ENCODE measurements at places on chromosomes 2 and 18. TPM values are rescaled to one million over a fixed set of nuclear protein-coding genes. Genes with fewer than 3 reads are reported as not detected.

DNA sequence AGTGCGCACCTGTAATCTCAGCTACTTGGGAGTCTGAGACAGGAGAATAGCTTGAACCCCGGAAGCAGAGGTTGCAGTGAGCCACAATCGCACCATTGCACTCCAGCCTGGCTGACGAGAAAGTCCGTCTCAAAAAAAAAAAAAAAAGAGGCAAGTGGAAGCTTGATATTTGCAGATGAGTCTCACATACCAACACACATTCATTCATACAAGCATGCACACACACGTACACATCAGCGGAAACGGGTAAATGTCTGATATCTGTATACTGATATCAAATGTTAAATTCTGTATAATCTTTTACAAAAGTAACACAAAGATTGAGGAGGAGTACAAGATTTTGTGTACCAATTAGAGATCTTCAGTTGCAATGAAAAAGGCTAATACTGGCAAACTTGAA lies 47.8 kb upstream of the SPOPL start:
- no peak for DNase-seq
- H3K27me3 ChIP-seq, result no peaks in the 10 kb centered on the region

DNA sequence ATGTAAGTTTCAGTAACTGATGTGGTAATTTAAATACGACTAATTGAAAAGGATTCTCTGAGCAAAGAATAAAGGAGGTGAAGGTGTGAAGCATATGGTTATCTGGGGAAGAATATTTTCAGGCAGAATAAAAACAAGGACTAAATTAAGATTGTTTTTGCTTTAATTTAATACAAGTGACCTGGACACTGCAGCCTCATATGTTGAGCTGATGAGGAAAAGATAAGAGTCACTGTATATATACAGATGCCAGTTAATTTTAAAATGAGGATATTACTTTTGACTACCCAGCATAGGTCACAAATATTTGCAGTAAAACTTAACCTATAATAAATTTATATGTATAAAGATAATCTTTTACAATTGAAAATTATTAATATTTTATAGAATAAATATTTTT lies 47.8 kb upstream of the LRP1B start:
- H3K27me3 ChIP-seq, result no peaks in the 10 kb centered on the region
- H3K27ac ChIP-seq, result no peak overlapping the region
- no peak for DNase-seq
- no peaks in the 10 kb centered on the region for H3K4me1 ChIP-seq

GRCh38 chr2:136351684-136352083 lies 233.7 kb upstream of the CXCR4 start:
- no peak overlapping the region for H3K4me3 ChIP-seq
- no peaks in the 10 kb centered on the region for H3K27me3 ChIP-seq
- no peaks in the 10 kb centered on the region for H3K4me1 ChIP-seq
- DNase-seq, result no peak

DNA sequence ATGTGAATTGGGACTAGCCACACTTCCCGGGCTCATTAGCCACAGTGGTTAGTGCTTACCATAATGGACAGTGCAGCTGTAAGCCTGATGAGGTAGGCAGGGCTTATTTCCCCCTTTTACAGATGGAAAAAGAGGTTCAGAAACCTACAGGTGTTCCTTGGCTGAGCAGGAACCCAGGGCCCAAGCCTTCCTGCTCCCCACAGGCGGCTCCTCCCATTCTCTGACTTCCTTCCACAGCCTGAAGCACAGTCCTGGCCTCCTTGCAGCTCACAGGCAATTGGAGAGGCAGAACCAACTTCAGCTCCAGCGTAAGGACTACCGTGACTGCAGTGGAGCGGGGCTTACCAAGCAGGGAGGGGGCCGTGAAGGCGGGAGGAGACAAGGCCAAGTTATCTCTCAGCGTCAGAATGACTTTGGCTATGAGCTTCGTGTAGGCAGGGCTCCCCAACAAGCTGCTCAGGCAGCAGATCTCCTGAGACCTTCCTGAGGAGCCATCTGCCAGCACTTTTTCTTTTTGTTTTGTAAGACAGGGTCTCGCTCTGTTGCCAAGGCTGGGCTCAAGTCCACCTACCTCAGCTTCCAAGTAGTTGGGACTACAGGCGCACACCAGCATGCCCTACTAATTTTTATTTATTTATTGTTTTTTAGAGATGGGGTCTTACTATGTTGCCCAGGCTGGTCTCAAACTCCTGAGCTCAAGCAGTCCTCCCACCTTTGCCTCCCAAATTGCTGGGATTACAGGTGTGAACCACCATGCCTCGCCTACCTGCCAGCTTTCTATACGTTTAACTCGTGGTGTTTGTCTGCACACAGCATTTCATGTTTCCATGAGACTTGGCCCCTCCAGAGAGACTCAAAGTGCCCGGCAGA lies 34.2 kb upstream of the NT5DC4 start:
- no peaks in the 10 kb centered on the region for H3K27me3 ChIP-seq
- no peaks in the 10 kb centered on the region for H3K36me3 ChIP-seq
- H3K27ac ChIP-seq, result no peak overlapping the region
- DNase-seq, result no peak
- H3K4me1 ChIP-seq, result peaks cover 10% of the 10 kb centered on the region

- H3K27ac ChIP-seq, result no peak overlapping the region
- H3K27me3 ChIP-seq, result no peaks in the 10 kb centered on the region
- H3K4me3 ChIP-seq, result no peak overlapping the region
- no peaks in the 10 kb centered on the region for H3K36me3 ChIP-seq
These were observed 296.5 kb downstream of the NOL4 start for GRCh38 chr18:33928231-33928630.

GRCh38 chr2:18604531-18604885 lies 15.1 kb upstream of the NT5C1B start:
- no peaks in the 10 kb centered on the region for H3K4me1 ChIP-seq
- no peaks in the 10 kb centered on the region for H3K36me3 ChIP-seq
- no peak overlapping the region for H3K27ac ChIP-seq
- no peak overlapping the region for H3K4me3 ChIP-seq
- no peaks in the 10 kb centered on the region for H3K27me3 ChIP-seq

- no peak overlapping the region for H3K4me3 ChIP-seq
- no peaks in the 10 kb centered on the region for H3K27me3 ChIP-seq
- DNase-seq, result no peak
These were observed 14.8 kb downstream of the TIMM21 start for GRCh38 chr18:74163019-74163660.

DNA sequence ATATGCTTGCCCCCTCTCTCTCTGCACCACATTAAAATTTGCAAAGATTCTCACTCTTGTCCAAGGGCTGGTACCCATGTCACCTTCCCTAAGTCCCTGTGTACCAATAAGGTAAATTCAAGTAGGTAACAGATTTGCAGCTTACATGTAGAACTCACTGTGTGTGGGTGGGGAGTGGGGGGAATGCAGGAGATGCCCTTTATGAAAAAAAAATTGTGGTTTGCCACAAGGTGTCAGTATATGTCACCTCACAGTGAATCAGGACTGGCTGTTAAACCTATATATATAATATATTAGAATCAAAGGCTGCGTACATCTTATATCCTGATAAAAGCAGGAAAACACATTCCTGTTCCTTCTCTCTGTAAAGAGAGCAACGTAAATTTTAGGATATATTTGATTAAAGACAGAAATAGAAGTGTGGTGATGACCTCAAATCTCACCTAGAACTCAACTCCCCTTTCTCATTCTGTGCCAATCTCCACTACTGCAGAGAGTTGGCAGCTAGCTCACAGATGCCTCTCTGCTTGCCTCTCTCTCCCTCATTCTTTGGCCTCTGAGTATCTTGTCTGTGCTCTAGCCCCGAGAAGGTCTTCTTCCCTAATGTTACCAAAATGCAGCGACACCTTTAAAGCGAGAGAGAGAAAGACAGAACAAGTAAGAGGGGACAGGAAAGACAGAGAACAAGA lies 536 bp downstream of the XDH start:
- DNase-seq, result no peak
- H3K4me3 ChIP-seq, result no peak overlapping the region
- no peaks in the 10 kb centered on the region for H3K4me1 ChIP-seq
- no peaks in the 10 kb centered on the region for H3K36me3 ChIP-seq
- no peak overlapping the region for H3K27ac ChIP-seq
- H3K27me3 ChIP-seq, result no peaks in the 10 kb centered on the region

DNA sequence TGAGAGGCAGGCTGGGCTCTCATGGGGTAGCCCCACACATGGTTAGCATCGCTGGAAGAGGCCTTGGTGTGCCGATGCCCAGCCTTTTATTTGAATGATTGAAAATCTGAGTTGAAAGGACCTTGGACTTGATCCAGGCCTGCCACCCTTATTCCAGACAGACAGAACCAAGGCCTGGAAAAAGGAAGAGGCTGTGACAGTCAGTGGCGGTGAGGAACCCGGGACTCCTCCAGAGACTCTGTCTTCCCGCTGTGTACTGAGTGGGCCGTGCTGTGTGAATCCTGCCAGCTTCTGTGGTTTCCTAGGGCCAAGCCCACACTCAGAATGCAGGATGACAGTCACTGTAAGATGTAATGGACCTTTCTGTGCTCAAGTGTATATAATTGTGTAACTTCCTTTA lies 218.5 kb downstream of the LDLRAD4 start:
- no peak for DNase-seq
- H3K4me3 ChIP-seq, result no peak overlapping the region
- peaks cover 8% of the 10 kb centered on the region for H3K4me1 ChIP-seq
- H3K36me3 ChIP-seq, result no peaks in the 10 kb centered on the region

GRCh38 chr2:238945433-238946150 lies 97.7 kb downstream of the TWIST2 start:
- no peak overlapping the region for H3K27ac ChIP-seq
- peaks cover 3% of the 10 kb centered on the region for H3K4me1 ChIP-seq
- no peaks in the 10 kb centered on the region for H3K36me3 ChIP-seq
- no peaks in the 10 kb centered on the region for H3K27me3 ChIP-seq

DNA sequence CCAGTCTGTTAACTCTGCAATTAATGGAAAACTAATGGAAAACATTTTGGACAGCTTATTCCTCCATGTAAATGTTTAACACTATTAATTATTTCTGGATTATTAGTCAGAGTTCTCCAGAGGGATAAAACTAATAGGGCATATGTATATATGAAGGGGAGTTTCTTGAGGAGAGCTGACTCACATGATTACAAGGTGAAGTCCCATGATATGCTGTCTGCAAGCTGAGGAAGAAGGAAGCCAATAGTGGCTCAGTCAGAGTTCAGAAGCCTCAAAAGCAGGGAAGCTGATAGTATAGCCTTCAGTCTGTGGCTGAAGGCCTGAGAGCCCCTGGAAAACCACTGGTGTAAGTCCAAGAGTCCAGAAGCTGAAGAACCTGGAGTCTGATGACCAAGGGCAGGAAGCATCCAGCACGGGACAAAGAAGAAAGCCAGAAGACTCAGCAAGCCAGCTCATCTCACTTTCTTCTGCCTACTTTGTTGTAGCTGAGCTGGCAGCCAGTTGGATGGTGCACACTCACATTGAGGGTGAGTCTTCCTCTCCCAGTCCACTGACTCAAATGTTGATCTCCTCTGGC lies 136.0 kb downstream of the PTH2R start:
- no peaks in the 10 kb centered on the region for H3K36me3 ChIP-seq
- H3K27ac ChIP-seq, result no peak overlapping the region
- no peaks in the 10 kb centered on the region for H3K4me1 ChIP-seq
- H3K4me3 ChIP-seq, result no peak overlapping the region
- no peaks in the 10 kb centered on the region for H3K27me3 ChIP-seq

DNA sequence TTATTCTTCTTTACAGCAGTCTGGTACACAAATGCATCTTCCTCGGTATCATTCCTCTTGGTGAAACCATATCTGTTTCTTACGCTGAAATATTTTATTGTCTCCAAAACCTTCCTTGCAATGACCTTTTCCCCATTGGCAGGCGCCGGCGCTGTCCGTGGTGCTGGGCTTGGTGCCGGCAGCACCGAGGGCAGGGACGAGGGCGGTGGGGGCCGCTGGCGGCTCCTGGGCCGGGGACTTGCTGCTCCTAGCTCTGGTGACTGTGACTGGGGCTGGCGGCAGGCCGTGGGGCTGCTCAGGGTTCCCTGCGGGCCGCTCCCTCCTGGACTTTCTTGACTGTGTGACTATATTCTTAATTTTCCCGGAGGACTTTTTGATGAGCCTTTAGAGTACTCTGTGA lies 72.5 kb downstream of the GPR39 start:
- no peaks in the 10 kb centered on the region for H3K4me1 ChIP-seq
- no peaks in the 10 kb centered on the region for H3K27me3 ChIP-seq
- no peak overlapping the region for H3K27ac ChIP-seq
- H3K36me3 ChIP-seq, result no peaks in the 10 kb centered on the region
- DNase-seq, result no peak

DNA sequence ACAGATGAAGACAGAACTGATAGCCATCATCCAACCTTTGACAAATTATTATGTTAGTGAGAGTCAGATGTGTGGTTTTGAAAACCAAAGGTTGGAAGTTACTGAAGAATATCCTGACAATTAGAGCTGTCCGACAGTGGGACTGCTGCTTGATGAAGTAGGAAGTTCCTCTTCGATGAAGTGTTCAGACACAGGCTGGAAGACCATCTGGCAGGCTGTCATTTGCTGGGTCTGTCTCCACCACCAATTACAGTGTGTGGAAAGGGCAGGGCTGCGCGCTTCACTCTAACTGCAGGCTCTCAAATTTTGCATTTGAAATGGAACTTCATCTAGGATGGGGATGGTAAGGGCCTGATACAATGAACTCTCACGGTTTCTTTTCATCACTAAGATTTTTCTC lies 313.8 kb downstream of the PIK3C3 start:
- H3K4me1 ChIP-seq, result no peaks in the 10 kb centered on the region
- no peak for DNase-seq
- H3K36me3 ChIP-seq, result no peaks in the 10 kb centered on the region
- no peak overlapping the region for H3K4me3 ChIP-seq

- no peaks in the 10 kb centered on the region for H3K36me3 ChIP-seq
- H3K4me3 ChIP-seq, result no peak overlapping the region
- H3K4me1 ChIP-seq, result peaks cover 40% of the 10 kb centered on the region
- H3K27me3 ChIP-seq, result no peaks in the 10 kb centered on the region
- no peak overlapping the region for H3K27ac ChIP-seq
These were observed 119.0 kb downstream of the SMAD7 start for GRCh38 chr18:48831802-48832201.

- no peaks in the 10 kb centered on the region for H3K4me1 ChIP-seq
- H3K27ac ChIP-seq, result no peak overlapping the region
- no peak overlapping the region for H3K4me3 ChIP-seq
- no peaks in the 10 kb centered on the region for H3K36me3 ChIP-seq
- no peak for DNase-seq
- no peaks in the 10 kb centered on the region for H3K27me3 ChIP-seq
These were observed 88.4 kb downstream of the BCL2L11 start for GRCh38 chr2:111209045-111209514.

GRCh38 chr2:96267159-96267971 lies 1.3 kb downstream of the CIAO1 start:
- H3K4me3 ChIP-seq, result peak overlapping the region; percentile 93
- H3K27ac ChIP-seq, result no peak overlapping the region
- no peak for DNase-seq
- peaks cover 24% of the 10 kb centered on the region for H3K4me1 ChIP-seq

- no peak for DNase-seq
- H3K36me3 ChIP-seq, result no peaks in the 10 kb centered on the region
- no peak overlapping the region for H3K27ac ChIP-seq
- no peaks in the 10 kb centered on the region for H3K4me1 ChIP-seq
- H3K4me3 ChIP-seq, result no peak overlapping the region
These were observed 78.9 kb downstream of the GNAL start for GRCh38 chr18:11767935-11768334.

The ACP1 gene
- 68.4 TPM for total RNA-seq

The RAB3GAP1 gene
- total RNA-seq, result 47.8 TPM

The ARID5A gene
- 32.8 TPM for total RNA-seq

The POU3F3 gene
- not detected for total RNA-seq

The DNAH6 gene
- total RNA-seq, result 1.1 TPM

Data from upper lobe of right lung (tissue), 1 donor.